Activated CD4-positive, alpha-beta memory T cell treated with anti-CD3 and anti-CD28 coated beads for 36 hours (primary cell): ENCODE measurements at places on chromosomes 5 and 9.

GRCh38 chr5:166401391-166401790 is 1890.1 kb upstream of the WWC1 start:
- DNase-seq: no peak

DNA sequence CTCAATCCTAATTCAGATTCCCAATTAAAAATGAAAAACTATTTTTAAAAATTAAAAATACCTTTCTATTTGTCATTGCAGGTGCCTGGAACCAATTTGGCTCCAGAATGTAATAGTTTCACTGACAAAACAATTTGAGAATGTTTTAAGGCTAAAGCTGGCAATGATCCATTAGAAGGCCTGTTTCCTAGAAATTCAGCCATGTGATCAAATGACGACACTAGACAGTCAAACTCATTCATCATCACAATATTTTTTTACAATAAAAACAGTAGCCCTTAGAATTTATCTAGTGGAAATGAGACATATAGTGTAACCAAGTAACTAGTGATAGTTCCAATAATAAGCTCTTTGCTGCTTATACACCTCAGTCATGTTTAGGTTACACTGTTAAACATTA is 75.4 kb upstream of the MAP3K1 start:
- no peak for DNase-seq

DNA sequence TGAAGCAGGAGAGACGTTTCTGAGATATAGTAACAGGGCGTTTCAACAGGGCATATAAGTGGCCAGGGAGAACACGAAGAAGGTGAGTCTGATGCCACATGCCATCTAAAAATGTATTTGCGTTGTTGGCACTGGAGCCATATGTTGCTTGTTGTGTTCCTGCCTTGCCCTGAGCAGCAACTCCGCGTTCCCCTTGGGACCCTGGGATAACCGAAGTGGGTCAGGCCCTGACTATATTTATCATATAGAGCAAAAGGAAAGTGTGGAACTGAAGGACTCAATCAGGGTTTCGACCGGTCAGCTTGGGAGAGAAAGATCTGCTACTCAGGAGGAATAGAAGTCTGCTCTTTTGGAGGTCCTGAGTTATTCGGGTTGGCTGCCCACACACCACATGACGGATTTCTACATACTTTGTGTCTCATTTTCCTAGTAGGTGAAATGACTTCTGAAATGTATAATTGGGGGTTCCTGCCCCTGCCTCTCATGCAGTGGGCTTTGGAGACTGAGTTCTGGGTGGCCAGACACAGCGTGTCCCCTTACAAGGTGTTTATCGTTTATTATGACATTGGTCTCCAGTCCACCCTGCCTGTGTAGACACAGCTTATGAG is 3.0 kb downstream of the STC2 start:
- DNase-seq: no peak

GRCh38 chr9:93139365-93140182 is 5.5 kb upstream of the NINJ1 start:
- DNase-seq: no peak

DNA sequence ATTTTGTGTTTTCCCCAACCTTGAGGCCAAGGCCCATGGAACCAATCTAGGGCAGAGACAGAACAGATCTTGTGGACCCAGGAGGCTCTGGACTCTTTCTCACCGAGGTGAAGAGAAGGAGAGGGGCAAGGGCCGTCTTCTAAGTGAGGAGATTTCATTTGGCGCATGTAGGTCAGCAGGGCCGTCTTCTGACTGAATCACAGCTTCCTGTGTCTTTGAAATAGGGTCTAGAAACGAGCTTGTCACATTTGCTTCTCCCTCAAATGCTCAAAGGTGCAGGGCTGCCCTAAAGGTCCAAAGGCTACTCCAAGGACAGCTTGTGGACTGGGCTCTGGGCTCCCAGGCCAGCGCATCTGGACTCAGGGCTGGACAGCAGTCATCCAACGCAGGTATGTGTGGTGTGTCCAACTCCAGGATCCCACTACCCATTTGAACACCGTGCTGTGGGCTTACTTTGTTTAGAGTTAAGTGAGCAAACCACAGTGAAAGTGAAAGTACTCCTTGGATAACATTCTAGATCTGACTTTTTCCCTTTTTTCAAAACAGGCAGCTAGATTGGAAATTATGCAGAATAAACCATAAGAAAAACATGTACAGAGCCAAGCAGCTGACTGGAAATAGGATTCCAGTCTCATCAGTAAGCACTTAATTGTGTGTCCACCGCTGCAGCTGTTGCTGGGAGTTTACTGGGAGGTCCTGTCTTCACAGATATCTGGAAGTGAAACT is 357.0 kb downstream of the GADD45G start:
- DNase-seq: no peak

DNA sequence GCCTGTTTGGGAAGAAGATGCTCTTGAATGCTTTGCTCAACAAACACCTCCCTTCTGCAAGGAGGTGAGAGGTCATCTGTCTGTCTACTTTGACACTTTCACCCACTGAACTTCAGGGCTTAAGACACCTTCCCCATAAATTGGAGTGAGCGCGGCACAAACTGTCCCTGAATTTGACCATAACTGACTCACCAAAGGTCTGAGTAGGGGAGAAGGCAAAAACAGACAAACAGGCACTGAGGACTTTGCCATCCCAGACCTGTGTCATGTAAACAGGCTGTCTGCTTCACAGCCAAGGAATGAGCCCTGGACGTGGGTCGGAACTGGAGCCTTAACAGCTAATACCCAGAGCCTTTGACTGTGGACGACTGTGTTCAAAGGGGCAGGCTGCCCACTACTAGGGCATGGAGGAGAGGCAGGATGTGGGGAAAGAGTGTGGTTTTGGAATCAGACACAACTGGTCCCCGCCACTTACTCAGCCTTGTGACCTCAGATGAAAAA is 320.9 kb upstream of the KLF4 start:
- no peak for DNase-seq

- no peak for DNase-seq
Measured at GRCh38 chr5:123294544-123294943, 128.7 kb downstream of the CEP120 start.

- DNase-seq: no peak
Measured at GRCh38 chr5:176342766-176343458, 18.7 kb downstream of the KIAA1191 start.

- no peak for DNase-seq
Measured at GRCh38 chr5:30846171-30846570, 347.3 kb upstream of the CDH6 start.
